EH (cell line): ENCODE measurements at places on chromosomes 6 and 20.

DNA sequence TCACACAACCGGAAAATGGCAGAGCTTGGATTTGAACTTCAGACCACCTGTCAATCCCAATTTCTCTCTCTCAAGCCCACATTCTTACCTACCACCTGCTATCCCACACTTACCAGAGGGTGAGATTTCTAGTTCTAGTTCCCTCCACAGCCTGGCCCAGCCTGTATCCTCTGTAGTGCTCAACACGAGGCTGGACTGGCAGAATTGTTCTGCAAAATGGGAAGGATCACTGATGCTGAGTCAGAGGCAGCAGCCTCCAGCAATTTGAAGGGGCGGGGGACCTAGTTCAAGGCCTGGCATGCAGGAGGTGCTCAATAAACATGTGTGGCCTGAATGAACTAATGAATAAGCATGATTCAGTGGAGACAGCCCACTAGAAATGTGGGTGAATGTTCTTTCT, 53.6 kb upstream of the TTPAL start:
- peak; percentile 21 for DNase-seq

GRCh38 chr6:148080315-148080714, 262.3 kb upstream of the SASH1 start:
- DNase-seq = no peak

DNA sequence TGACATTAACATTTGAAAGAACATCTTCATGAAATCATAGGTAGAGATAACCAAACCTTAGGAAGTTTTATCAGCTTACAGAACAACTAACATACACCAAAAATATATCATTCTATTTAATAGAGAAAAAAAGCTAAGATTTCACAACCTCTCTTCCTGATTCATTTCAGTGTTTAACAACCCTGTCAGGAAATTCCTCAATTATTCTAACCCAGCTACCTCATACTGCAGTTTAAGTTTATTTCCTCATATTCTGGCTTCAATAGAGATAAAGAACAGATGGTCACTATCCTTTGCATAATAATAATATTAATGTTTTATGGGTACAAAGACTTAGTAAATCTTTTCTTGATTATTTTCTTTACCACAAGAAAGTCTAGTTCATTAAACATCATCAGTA, 112.9 kb upstream of the HSF2 start:
- DNase-seq = no peak

- peak; percentile 54 for DNase-seq
Measured at GRCh38 chr6:138544501-138544900, 45.2 kb upstream of the NHSL1 start.

DNA sequence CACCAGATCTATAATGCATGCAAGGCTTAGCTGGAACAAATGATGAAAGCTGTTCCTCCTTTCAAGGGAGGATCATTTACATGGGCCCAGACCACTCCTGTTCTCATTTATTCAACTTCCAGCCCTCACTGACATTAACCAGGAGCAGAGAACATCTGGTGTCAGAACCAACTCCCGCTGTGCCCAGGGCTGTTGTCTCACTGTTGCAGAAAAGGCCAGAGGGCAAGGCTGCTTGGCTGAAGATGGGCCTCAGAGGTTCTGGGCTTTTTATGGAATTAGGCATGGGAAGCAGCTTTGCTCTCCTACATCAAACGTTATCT, 164.2 kb downstream of the GMPR start:
- DNase-seq = peak; percentile 51

- no peak for DNase-seq
Measured at GRCh38 chr20:48342822-48343513, 484.8 kb downstream of the PREX1 start.

DNA sequence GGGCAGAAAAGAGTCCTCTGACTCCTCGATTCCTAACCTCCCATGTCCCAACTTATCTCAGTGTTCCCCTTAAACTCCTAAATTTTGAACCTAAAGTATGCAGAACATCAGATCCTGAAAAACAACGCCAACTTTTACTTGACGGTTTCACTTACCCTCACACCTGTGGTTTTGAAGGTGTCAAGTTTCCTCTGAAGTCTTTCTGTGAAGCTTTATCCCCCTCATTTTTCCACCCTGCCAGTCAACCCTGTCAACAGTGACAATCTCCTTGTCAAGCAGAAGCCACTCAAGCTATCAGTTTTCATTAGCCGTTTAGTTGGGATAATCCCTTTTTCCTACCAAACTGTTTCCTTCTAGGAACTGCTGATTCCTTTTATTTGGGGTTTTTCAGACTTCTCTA, 245.4 kb upstream of the PREP start:
- DNase-seq = no peak
